ENCODE measurements at places on chromosomes 3 and 15.

GRCh38 chr15:70466895-70467529 is 296.3 kb downstream of the UACA start:
- peak; percentile 86 for DNase-seq

- no peak for DNase-seq
Observed at GRCh38 chr3:178131801-178132200, 404.4 kb upstream of the KCNMB2 start.

DNA sequence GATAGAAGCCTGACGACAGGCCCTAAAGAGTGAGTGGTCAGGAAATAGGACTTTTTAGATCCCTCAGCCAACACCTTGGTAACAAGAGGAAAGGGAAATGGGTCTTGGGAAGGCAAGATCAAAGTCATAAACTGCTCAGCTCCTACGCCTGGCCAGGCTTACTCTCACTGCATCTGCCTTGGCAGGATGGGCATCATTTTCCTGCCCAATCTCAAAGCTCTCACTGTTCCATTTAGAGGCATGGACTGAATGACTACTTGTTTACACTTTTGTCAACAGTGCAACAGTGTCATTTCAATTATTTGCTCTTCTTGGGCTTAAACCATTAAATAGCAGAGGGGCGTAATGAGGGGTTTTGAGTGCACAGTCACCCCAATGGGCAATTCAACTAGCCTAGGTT is 808.7 kb downstream of the GRM7 start:
- DNase-seq, result no peak

GRCh38 chr3:99321261-99321660 is 317.1 kb upstream of the COL8A1 start:
- DNase-seq, result no peak

- DNase-seq, result no peak
Observed at GRCh38 chr3:66481071-66482017, 19.5 kb downstream of the LRIG1 start.

GRCh38 chr3:72004749-72005292 is 219.9 kb upstream of the PROK2 start:
- DNase-seq, result no peak

GRCh38 chr15:48868536-48868935 is 9.4 kb upstream of the EID1 start:
- no peak for DNase-seq

DNA sequence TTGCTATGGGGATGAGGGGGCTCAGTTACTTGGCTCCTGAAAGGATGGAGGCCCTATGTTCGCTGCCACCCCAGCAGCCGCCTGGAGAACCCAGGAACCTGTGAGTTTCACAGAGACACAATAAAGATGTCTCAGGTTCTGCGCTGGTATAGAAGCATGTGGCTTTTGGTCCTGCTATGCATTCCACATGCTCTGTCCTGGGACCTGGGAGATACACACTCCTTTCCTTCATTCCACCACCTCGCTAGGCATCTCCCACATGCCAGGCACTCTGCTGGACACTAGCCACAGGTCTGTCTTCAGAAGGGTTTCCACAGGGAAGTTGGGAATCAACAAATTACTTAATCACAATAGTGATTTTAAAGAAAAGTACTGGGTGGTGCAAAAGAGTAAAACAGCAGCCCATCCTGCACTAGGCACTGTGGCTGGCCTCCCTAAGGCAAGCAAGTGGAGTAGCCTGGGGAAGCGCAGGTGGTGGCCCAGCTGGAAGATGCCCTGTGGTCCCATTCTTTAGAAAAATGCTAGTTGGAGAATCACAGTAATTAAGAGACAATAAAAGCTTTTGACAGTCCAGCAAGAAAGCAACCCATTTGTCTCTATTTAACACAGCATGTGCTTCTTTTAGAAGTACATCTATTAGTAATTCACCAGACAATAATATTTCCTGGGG is 408.9 kb upstream of the WNT5A start:
- no peak for DNase-seq

- DNase-seq, result peak; percentile 79
Observed at GRCh38 chr15:66481107-66481856, 16.3 kb downstream of the SNAPC5 start.

DNA sequence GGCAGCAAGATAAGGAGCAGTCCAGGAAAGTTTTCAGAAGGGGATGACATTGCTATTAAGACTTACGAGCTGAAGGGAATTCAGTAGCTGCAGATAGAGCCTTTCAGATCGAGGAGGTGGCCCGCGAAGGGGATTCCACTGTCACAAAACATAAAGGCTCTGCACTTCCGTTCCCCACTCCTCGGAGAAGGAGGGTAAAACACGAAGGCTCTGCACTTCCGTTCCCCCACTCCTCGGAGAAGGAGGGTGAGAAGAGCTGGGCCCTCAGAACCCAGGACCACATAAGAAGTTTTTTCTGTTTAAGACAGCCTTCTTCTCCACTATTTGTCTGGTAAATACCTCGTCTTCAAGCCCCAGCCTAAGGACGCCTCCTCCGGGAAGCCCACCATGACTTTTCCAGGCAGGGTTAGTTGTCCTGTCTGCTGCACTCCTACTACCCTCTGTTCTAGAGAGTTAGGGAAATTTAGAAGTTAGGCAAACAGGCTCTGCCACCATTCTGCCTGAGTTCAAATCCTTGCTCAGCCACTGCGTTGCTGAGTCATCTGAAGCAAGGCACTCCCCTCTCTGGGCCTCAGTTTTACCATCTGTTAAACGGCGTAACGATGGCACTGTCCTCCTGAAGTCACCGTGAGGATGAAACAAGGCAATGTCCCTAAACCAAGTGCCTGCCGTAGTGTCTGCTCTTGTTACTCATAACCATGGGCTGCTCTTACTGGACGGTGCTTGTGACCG is 134.1 kb upstream of the HES1 start:
- no peak for DNase-seq

- no peak for DNase-seq
Observed at GRCh38 chr3:27568393-27568792, 84.2 kb upstream of the SLC4A7 start.

DNA sequence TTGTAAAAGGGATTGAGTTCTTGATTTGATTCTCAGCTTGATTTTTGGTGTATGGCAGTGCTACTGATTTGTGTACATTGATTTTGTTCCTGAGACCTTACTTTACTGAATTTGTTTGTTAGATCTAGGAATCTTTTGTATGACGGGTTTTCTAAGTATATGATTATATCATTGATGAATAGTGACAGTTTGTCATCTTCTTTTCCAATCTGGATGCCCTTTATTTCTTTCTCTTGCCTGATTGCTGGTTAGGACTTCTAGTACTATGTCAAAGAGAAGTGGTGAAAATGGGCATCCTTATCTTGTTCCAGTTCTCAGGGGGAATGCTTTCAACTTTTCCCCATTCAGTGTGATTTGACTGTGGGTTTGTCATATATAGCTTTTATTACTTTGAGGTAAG is 103.0 kb downstream of the DOCK3 start:
- DNase-seq, result no peak

- no peak for DNase-seq
Observed at GRCh38 chr3:147645761-147646160, 236.6 kb downstream of the ZIC1 start.

DNA sequence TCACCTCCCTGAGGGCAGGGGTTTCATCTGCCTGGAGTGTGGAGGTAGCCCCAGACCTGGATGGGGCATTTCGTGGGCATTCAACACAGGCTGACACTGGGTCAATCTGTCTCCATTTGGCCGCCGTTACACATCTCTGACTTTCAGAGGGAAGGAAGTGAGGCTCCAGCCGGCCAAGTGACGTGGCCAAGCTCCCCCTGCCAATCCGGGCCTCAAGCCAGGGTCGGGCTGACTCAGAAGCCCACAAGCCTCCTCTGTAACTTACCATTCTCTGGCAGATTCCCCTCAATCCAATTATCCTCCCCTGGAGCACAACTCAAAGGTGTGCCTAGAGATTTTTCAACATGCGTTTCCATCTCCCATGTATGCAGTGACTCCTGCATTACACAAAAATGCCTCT is 227.6 kb downstream of the KLF13 start:
- no peak for DNase-seq

DNA sequence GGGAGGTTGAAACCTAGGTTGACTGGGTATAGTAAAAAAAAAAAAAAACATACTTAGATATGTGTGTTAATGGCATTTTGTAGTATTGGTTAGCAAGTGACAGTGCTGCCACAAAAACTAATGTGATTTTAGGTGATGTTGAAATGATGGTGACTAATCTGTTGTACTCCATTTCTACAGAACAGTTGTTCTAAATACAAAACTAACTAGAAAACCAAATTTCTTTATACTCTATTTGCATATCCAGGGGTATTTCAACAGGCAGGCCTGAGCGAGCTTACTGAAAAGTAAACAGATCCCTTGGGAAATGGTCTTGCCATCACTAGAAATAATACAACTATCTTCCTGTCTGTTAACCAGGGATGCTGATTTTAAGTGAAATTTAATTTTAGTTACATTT is 20.5 kb downstream of the TSC22D2 start:
- DNase-seq, result no peak

- no peak for DNase-seq
Observed at GRCh38 chr3:112744106-112744505, 102.6 kb downstream of the CD200R1L start.

DNA sequence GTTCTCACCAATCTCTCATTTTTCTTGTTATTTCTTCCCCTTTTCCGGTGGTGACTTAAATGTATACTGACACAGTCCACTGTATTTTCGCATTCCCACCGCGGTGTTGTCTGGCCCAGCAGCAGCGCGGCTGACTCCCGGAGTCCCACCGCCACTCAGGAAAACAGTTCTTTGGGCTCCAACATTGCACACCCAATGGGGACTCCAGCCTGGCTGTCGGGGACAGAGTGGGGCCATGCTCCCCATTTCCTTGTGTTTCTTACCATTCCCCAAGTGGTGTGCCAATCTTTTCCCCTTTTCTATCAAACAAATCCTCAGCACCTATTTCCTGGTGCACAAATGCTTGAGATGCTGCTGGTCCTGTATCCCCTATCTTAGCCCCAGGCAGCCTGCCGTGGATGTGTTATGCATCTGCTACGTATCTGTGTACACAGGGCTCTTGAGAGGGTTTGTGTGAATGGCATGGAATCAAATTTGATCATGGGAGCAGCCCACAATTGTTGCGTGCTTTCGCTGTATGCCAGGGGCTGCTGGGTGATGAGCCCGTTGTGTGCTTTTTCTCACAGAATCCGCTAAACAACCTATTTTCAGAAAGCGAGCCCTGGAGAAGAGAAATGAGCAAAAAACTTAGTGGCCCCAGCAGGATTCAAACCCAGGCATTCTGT is 219.1 kb upstream of the RGMA start:
- DNase-seq, result no peak

GRCh38 chr3:180835501-180835900 is 77.0 kb upstream of the FXR1 start:
- no peak for DNase-seq

DNA sequence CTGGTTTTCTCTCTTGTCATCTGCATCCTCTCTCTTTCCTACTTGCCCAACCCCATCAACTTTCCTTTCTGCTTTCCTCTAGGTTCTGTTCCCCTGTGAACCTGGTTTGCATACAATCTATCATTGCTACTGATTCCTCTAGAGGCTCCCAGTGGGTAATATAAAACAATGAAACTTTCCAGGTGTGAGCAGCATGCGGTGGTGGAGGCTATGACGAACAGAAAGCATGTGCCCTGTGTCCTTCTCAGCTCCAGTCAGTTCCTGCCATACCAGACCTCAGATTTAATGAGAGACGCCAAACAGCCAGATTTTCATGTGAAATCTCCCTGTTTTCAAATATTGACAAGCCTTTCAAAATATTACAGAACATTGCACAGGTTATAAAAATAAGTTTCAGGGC is 3.5 kb upstream of the ACAP2 start:
- no peak for DNase-seq

DNA sequence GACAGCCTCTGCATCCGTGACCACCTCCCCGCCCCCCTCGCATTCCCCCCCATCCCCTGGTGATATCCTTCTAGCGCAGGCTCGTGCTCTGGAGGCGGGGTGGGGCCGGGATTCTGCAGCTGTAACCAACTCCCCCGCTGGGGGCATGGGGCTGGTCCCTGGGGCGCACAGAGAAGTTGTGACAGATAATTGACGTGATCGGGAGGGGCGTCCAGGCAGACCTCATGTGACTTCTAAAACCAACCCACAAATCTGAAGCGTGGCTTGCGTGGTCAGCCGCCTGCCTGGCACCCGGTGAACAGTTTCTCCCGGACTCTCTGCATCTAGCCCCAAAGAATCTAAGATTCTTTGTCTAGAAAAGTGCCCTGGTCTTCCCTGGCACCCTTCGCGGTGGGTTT is 100.6 kb upstream of the IGF1R start:
- no peak for DNase-seq

GRCh38 chr3:46485779-46486175 is 12.0 kb upstream of the RTP3 start:
- DNase-seq, result no peak

DNA sequence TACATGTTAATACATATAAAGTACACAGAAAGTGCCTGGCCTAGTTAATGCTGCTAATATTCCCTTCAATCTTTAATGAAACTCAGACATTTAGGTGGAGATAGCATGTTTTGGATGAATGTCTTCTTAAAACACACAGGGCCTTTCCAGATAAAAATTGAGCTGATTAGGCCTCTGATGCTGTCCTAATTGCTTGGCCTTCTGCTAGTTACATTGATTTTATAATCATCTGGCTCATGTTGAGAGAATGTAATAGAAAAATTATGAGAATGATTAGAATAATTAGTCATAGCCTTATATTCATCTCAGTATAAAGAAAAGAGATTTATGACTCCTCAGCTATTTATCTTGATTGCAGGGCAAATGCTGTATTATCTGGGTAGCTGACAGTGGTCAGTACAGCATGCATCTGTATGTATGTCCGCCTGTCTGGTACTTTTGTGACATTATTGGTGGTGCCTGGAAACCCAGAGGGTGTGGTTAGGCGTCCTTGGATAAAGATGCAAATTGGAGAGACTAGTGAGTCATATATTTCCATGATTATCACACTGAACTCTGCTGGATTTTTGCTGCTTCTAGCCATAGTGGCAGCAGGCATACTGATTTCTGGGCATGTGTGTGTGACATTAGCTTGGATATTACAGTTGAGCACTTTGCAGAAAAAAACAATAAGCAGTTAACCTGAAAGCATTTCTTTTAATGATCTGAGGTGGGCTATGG is 120.8 kb downstream of the FEZF2 start:
- no peak for DNase-seq

GRCh38 chr3:190864002-190864401 is 1.5 kb upstream of the GMNC start:
- no peak for DNase-seq

GRCh38 chr15:83555383-83555782 is 98.5 kb upstream of the ADAMTSL3 start:
- DNase-seq, result peak; percentile 24

- DNase-seq, result no peak
Observed at GRCh38 chr3:94269763-94270162, 206.9 kb downstream of the NSUN3 start.

Data from hematopoietic multipotent progenitor cell treated with erythropoietin and hydrocortisone succinate and interleukin-3 and kit ligand, for 6 days (in vitro differentiated cells).